ENCODE measurements at places on chromosomes 16 and 17. TPM values are rescaled to one million over a fixed set of nuclear protein-coding genes. Genes with fewer than 3 reads are reported as not detected.
A peak's percentile ranks its signal among the peaks of the same experiment; 100 is the strongest.

DNA sequence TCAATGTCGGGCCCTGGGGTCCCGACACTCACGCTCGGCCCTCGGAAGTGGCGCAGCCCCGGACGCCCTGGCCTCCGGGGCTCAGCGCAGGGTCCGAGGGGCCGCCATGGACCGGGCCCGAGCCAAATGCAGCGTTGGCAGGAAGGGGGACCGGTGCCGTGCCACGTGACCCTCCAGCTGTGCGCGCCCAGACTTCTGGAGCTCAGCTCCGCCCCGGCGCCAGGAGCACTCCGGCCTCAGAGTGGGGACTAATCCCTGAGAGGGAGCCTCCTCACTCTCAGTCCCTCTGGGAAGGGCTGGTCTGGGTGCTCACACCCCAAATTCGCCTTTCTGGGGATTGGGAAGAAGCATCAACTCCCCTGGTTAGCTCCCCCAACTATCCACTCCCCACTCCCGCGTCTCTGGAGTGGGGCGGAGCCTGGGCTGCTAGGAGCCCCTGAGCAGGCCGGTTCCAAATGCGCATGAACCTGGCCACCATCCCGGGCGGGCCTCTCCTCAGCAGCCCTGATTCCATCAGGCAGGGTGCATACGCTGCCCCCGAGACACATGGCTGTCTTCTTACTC lies at the start of gene B3GNT9:
Gene B3GNT9, minus strand, starts transcription at position 166 of the 564 bp plus-strand sequence. CDS start 513 bp downstream, outside the sequence.
- peaks cover 34% of the 10 kb centered on the region for H3K4me1 ChIP-seq
- H3K4me3 ChIP-seq = peak within 1 kb of the TSS; percentile 70
- H3K27me3 ChIP-seq = no peaks in the 10 kb centered on the region
- DNase-seq = peak; percentile 85
- peak within 1 kb of the TSS; percentile 62 for H3K27ac ChIP-seq

DNA sequence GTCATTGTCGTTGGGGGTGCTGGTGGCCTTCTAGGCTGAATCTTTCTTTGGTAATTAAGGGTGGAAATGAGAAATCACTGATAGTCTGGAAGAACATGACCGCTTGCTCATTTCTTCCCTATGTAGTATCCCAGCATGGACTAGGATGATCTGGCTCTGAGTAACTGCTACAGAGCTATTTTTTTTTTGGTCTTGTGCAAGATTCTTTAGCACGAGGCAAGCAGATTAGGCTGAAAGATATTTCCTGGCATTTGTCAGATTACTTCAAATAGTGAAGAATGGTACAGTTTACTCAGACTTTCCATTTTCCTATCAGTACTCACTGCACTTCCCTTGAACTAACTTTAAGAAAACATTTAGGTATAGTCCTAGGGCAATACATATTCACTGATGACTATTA lies 89.0 kb downstream of the SYCE1L start:
- no peaks in the 10 kb centered on the region for H3K36me3 ChIP-seq
- H3K4me1 ChIP-seq = no peaks in the 10 kb centered on the region

- DNase-seq = no peak
- H3K27ac ChIP-seq = peak overlapping the region; percentile 89
Measured at GRCh38 chr16:8867932-8868415, 832 bp downstream of the CARHSP1 start.

DNA sequence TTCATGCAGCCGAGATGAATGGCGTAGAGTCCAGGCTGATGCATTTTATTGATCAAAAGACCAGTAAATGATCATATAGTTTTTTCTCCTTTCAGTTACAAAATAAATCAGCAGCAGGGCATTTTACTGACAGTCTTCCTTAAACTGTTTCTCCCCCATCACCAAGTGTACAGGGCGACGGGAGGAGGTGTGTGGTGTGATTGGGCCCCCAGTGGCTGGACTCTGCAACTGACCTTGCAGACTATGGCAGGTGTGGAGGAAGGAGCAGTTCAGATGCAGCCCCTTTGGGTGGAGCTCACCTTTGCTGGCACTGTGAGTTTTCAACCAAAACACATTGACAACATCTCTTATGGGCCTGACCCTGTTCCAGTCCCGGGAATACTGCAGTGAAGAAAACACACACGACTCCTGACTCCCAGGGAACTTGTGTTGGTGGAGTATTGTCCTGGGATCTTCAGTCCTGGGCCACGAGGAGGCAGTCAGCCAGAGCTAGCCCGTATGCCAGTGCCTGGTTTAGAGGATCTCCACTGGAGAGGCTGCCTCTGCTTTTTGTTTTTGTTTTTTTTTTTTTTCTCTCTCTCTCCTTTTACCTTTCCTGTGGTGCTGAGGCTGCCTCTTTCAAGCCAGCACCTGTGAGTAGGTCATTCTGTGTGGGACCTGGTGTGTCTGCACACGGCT lies 29.8 kb downstream of the KIAA0513 start:
- peak overlapping the region; percentile 93 for H3K27ac ChIP-seq
- DNase-seq = no peak
- H3K27me3 ChIP-seq = no peaks in the 10 kb centered on the region
- peaks cover 9% of the 10 kb centered on the region for H3K36me3 ChIP-seq

DNA sequence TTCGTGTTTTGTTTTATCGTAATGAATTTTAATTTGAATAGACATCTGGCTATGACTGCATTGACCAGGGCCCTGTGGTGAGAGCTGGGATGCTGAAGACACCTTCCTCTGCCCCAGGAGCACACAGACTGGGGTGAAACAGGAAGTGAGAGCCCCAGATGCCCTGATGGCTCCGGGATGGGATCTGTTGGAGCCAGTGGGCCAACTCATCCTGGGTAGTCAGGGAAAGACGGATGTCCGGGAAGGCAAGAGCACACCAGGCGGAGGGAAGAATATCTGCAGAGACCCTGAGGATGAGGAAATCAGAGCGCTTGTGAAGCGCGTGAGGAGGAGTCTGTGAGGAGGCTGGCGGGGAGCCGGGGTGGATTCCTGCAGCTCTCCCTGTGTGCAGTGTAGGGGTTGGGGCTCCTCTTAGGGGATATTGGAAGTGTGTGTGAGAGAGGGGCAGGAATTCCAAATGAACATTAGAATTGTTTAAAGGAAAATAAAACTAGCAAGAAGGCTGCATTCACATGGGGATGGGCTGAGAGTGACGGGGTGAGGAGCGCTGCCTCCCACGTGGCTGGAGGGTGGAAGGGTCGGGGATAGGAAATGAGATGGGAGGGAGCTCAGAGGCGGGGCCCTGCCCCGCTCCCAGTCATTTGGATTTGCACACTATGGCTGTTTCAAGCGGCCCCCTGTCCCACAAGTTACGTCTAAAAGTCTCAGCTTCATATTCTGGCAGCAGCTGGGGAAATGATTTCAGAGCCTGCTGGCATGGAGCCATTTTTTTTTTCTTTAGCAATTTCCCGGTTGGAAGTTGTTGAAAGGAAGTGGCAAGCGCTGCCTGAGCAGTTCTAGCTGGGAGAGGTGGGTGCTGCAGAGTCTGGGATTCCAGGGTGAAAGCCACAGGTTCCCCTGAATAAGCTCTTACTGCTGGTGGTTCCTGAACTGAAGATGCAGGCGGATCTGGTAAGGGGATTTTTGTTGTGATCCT lies 71.2 kb upstream of the LGALS9 start:
- no peak for DNase-seq
- no peaks in the 10 kb centered on the region for H3K27me3 ChIP-seq
- no peak overlapping the region for H3K4me3 ChIP-seq
- H3K27ac ChIP-seq = peak overlapping the region; percentile 61

GRCh38 chr17:64378890-64379354 lies 11.7 kb downstream of the PECAM1 start:
- no peak overlapping the region for H3K27ac ChIP-seq
- no peak overlapping the region for H3K4me3 ChIP-seq
- DNase-seq = no peak
- H3K27me3 ChIP-seq = peaks cover 2% of the 10 kb centered on the region
- H3K4me1 ChIP-seq = peaks cover under 1% of the 10 kb centered on the region
- H3K36me3 ChIP-seq = peaks cover 3% of the 10 kb centered on the region

DNA sequence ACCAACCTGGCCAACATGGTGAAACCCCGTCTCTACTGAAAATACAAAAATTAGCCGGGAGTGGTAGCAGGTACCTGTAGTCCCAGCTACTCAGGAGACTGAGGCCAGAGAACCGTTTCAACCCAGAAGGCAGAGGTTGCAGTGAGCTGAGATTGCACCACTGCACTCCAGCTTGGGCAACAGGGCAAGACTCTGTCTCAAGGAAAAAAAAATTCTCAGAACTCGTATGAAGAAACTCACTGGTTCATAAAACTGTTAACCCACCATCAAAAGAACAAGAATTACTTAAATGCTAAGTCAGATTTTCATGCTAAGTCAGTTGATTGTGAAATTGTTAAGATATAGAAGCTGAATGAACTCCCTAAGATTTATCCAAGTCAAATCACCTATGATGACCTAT lies 31.3 kb downstream of the SLC39A11 start:
- no peak for DNase-seq
- H3K4me1 ChIP-seq = peaks cover 2% of the 10 kb centered on the region
- no peak overlapping the region for H3K4me3 ChIP-seq
- no peaks in the 10 kb centered on the region for H3K36me3 ChIP-seq
- H3K27ac ChIP-seq = no peak overlapping the region

DNA sequence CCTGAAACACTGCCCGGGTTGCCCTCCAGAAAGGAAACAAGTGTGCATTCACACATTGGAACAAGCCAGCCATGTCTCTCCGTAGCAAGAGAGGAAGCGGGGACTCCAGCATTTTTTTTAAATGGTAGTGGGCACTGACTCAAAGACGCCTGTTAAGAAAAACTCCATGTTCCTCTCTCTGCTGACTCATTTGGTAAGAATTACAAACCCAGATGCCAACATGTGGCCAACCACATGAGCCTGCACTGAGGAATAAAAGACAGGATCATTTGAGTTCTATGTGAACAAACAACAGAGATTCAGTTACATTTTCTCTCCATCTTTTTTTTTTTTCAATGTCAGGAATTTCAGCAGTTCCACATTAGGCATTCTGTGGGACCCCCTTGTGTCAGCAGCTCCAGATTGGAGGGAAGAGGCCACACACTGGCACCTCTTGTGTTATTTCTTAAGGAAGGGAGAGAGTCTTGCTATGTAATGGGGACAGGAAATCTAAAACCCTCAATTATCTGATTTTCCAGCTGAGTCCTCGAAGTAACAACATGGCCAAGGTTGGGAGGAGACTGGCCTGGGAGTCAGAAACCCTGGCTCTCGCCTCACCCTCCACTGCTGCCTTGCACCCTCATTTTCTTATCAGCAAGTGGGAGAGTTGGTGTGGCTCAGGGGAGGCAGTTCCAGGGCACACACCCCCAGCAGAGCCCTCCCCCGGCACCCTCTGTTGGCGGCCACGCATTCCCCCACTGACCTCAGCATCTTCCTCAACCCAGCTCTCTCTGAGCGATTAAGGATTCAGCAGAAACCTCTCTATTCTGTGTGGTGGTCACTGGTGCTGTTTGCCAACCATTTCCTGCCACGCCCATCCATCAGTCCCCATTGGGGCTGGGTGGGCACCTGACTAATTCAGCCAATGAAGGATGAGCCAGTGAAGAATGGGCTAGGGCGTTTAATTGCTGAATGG lies 173.0 kb downstream of the FOXL1 start:
- H3K36me3 ChIP-seq = no peaks in the 10 kb centered on the region
- no peak for DNase-seq
- H3K27ac ChIP-seq = no peak overlapping the region
- H3K27me3 ChIP-seq = no peaks in the 10 kb centered on the region
- H3K4me1 ChIP-seq = no peaks in the 10 kb centered on the region

GRCh38 chr17:19383681-19384470 lies 3.1 kb downstream of the MFAP4 start:
- peaks cover 3% of the 10 kb centered on the region for H3K27me3 ChIP-seq
- no peak overlapping the region for H3K27ac ChIP-seq
- DNase-seq = no peak

GRCh38 chr16:9843424-9844018 lies 338.7 kb downstream of the GRIN2A start:
- H3K27me3 ChIP-seq = no peaks in the 10 kb centered on the region
- H3K4me3 ChIP-seq = no peak overlapping the region
- no peak overlapping the region for H3K27ac ChIP-seq
- no peaks in the 10 kb centered on the region for H3K36me3 ChIP-seq
- DNase-seq = no peak

DNA sequence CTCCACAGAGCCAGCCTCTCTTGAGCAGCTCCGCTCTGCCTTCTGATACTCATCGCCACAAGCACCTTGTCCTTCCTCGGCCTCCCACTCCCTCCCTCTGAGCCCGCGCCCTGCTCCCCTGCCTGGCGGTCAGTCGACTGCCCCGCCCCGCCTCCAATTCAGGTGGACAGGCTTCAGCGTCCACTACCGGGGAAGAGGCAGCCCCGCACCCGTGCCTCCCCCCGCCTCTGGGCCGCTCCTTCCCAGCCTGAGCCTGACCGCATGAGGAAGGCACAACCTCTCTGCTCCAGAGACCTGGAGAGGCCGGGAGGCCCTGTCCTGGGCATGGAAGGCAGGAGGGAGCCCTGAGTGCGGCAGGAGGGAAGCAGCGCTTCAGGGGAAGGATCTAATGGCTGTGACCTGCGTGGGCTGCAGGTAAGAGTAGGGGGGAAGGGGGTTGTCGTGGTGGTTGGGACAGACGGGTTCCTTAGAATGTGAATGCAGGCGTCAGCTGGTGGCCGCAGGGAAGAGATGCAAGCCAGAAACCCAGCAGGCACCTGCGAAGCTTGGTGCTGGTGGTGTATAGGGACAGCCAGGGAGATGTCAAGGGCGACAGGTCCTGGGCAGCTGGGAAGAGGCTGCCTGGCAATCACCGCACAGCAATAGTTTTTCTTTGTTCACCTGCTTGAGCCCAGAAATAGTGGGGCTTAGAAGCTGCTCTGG lies 3.0 kb upstream of the SLC6A4 start:
- peaks cover 56% of the 10 kb centered on the region for H3K27me3 ChIP-seq
- no peak for DNase-seq
- no peak overlapping the region for H3K27ac ChIP-seq
- H3K36me3 ChIP-seq = peaks cover 2% of the 10 kb centered on the region
- H3K4me3 ChIP-seq = no peak overlapping the region

DNA sequence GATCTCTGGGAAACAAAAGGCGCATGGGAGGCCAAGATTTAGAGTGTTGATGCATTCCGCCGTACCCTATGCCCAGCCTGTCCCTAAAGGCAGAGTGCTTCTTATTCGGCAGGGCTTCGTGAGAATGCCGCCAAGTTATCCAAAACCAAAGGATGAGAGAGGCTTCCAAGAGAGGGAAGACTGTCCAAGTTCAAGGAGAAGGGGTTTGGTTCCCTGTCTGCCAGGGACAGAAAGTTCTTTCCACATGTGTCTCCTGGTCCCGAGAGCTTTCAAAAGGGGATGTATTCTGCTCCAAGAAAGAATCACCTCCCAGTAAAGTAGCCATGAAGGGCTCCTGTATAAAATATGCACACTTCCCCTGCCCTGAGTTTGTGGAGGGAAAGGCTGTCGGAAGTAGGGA lies 42.1 kb upstream of the CLEC18A start:
- H3K36me3 ChIP-seq = peaks cover 20% of the 10 kb centered on the region
- no peak overlapping the region for H3K4me3 ChIP-seq
- no peaks in the 10 kb centered on the region for H3K27me3 ChIP-seq
- H3K27ac ChIP-seq = no peak overlapping the region
- H3K4me1 ChIP-seq = no peaks in the 10 kb centered on the region
- no peak for DNase-seq

Gene SOX8
- 0.92 TPM for total RNA-seq

Gene OR1F1
- total RNA-seq = not detected

Gene SRCAP
- total RNA-seq = 90.4 TPM

Gene FMNL1
- total RNA-seq = 325 TPM

Gene HOXB1
- not detected for total RNA-seq

Gene ARL4D
- 3.3 TPM for total RNA-seq

Gene TOB1
- 30.1 TPM for total RNA-seq
